ENCODE measurements at places on chromosomes 3 and 15.

- DNase-seq: peak; percentile 86
Observed at GRCh38 chr3:167380004-167380689, at the start of gene ZBBX. TSS of gene ZBBX (minus strand) at chr3:167380297. CDS start at chr3:167372901, 7,396 bp downstream.

- DNase-seq: no peak
Observed at GRCh38 chr3:106962993-106963392, 414.2 kb upstream of the CCDC54 start.

DNA sequence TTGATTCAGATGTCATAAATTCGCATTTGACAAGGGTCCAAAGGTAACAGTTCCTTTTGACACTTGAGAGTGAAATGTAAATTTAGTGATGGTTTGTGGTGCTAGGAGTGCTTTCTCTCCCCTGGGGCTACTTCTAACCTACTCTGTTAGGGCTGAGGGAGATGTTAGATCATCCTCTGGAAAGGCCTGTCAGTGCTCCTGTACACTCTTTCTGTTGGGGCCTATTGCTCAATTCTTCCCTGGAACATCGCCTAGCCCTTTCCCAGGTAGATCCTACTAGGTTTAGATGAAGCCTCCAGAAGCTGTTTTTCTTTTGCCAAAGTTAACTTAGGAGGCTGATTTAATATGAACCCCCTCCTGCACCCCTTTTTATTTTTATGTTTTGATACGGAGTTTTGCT lies 1.4 kb downstream of the PCCB start:
- DNase-seq: no peak

- DNase-seq: no peak
Observed at GRCh38 chr15:78347586-78348543, 7.7 kb downstream of the CRABP1 start.

DNA sequence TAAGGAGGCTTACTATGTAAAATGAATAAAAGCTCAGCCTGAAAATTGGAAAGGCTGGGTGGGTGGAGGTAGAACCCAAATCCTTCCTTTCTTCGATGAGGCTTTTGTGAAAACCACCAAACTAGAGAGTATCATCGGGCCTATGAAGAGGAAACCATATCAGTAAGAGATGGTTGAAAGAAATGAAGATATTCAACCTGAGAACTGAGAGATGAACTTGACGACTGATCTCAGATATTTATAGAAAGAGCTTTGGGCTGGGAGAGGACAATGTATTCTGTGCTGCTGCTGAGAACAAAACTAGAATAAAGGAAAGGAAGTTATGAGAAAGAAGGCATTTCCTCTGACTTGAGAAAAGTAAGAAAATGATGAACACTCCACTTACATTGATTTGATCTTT lies 236.6 kb downstream of the KCNH8 start:
- DNase-seq: peak; percentile 14

- no peak for DNase-seq
Observed at GRCh38 chr3:195873971-195874370, 34.4 kb downstream of the TNK2 start.

- DNase-seq: no peak
Observed at GRCh38 chr15:87492321-87492720, 764.2 kb downstream of the NTRK3 start.

DNA sequence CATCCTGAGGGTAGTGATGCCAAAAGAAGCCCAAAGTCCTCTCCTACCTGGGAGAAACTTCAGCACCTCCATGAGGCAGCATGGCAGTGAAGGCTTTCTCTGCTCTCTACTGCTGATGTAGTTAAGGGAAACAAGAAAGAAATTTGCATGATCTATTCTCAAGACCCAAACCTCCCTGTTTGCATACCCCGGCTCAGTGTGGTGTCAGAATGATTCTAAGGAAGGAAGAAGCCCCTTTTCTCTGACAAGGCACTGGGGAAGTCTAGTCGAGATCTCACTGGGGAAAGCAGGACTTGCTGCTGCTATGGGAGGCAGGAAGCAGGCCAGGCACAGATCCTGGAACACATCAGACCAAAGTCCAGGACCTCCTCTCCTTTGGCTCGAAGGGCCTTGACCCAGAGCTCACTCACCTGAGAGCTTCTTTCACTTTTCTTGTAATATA lies 89.4 kb upstream of the ICE2 start:
- peak; percentile 92 for DNase-seq

- no peak for DNase-seq
Observed at GRCh38 chr3:50687127-50687751, 12.5 kb downstream of the DOCK3 start.

DNA sequence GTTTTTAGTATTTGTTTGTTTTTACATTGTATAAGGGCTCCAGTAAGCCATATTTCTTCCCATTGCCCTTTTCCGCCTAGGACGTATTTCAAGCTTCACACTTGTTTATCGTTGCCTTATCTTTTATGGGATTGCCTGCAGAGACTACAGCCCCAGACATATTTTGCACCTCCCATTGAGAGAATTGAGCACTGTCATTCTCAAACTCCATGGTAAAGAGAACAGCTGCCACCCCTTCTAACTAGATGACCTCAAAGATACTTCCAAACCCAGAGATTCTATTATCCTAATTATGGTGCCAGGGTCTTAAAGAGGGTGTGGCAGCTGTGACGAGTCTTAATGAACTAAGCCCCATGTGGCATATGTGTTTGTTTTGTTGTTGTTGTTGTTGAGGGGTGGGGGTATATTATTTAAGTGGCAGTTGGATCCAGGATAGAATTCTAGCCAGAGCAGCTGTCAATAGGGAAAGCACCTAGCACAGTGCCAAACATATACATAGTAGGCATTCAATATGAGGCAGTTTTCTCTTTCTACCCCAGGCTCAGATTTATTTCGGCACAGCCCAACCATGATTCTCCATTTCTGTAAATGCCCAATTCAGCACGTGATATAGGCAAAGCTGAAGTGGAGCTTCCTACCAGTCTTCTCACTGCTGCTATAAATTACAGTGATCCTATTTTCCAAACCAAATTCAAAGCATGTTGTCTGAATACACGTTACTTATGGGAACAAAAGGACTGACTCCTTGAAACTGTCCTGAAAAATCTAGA lies 932 bp upstream of the TP53BP1 start:
- DNase-seq: no peak

GRCh38 chr3:14950274-14950673 lies 2.9 kb downstream of the NR2C2 start:
- DNase-seq: no peak

DNA sequence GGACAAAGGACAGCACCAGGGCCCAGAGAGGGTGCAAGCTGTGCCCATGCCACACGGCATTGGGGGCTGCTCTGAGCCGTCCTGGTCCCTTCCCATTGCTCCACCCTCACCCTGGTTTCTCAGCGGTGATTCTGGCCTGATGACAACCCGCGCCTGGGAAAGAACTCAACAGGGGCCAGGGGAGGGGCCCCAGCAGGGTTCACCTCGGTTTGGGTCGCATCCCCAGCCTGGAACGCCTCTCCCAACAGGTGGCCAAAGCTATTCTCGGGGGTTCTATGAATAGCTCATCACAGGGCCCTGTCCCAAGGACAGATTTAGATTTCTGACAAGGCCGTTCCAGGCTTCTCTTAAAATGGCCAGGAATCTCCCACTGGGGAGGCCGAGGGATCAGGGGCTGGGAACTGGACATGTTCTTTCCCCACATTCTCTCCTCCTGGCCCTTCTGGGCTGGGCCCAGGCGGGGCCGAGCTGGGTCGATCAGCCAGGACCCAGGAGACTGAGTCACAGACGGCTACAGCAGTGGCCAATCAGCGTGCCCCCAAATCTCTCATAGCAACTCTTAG lies 17.9 kb downstream of the GRIP2 start:
- no peak for DNase-seq

DNA sequence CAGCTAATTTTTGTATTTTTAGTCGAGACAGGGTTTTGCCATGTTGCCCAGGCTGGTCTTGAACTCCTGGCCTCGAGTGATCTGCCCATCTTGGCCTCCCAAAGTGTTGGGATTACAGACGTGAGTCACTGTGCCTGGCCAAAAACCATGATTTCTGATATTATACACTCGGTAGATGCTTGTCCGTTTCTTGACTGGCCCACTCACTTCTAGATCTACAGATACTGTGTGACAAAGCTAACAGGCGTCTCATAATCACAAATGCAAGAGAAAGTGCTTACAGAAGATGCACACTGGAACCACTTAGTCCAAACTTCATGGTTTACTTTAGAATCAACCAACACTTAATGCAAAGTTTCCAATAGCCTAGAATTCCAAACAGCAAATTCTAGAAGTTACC lies 8.4 kb downstream of the PROK2 start:
- DNase-seq: no peak

DNA sequence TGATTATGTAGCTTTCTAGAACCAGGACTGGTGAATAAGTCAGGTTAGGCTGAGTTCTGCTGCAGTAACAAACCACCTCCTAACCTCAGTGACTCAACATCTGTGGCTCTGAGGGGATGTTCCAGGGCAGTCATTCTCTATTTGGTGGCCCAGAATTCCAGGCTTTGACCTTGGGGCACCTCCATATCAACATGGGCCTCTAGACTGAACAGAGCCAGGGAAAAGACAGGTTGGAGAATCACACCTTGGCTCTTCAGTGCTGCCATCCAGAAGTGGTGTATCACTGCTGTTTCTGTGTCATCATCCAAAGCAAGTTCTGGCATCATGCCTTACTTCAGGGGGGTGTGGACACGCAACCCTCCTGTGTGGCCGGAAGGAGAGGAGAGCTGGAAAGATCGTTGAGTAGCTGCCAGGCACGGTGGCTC lies 15.3 kb downstream of the ZBTB47 start:
- no peak for DNase-seq

GRCh38 chr3:41972802-41973201 lies 10.9 kb upstream of the ULK4 start:
- no peak for DNase-seq

- DNase-seq: peak; percentile 83
Observed at GRCh38 chr15:82530606-82531379, 9.5 kb downstream of the RPS17 start.

- peak; percentile 57 for DNase-seq
Observed at GRCh38 chr3:32391643-32392535, at the start of gene CMTM7. TSS of gene CMTM7 (plus strand) at chr3:32391853. CDS start at chr3:32391907, 54 bp downstream.

GRCh38 chr3:157077565-157077991 lies 82.4 kb downstream of the CCNL1 start:
- DNase-seq: no peak

DNA sequence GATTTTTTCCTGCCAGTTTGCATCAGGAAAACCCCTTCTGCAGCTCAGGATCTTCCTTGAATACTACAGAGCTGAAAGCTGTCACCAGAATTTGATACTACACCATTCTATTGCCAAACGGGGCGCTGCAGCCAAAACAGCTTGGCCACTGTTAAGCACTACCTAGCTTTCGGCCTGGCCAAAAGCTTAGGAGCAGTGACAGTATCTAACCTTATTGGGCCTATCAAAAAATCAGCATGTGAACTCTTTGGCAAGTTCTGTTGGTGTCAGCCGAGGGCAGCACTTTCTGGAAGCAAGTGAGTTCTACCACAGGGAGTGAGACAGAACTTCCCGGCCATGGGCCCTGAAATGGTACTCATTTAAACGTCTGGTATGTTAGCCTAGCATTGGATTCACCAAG lies 16.1 kb upstream of the GYG1 start:
- no peak for DNase-seq

GRCh38 chr15:70219256-70219895 lies 121.7 kb upstream of the TLE3 start:
- no peak for DNase-seq

- DNase-seq: no peak
Observed at GRCh38 chr15:58513726-58514336, 82.0 kb downstream of the LIPC start.

GRCh38 chr3:52243791-52244628 lies 1.5 kb upstream of the PPM1M start:
- peak; percentile 89 for DNase-seq

- DNase-seq: peak; percentile 86
Observed at GRCh38 chr15:90184786-90185704, 16.1 kb upstream of the SEMA4B start.

- DNase-seq: no peak
Observed at GRCh38 chr15:57883701-57884100, 177.2 kb downstream of the POLR2M start.

- no peak for DNase-seq
Observed at GRCh38 chr3:144744473-144744872, 772.9 kb downstream of the DIPK2A start.

DNA sequence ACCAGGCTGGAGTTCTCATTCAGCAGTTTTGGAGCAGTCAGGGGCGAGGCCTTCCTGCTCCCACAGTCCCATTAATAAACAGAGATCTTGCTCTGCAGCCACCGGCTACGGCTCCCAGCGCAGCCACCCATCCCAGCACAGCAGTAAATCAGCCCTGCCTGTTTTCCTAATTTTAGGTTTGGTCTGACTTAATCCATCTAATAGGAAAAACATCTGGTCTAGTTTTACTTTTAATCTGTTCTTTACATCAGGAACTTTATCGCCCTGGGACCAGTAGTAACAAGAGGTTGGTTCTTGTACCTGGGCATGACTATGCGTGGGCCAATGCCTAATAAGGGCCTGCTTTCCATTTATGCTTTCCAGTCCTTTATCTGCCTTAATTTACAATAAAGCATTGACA lies 264.0 kb upstream of the DPH6 start:
- DNase-seq: no peak

- peak; percentile 37 for DNase-seq
Observed at GRCh38 chr3:179953993-179954870, 82.5 kb downstream of the PEX5L start.

DNA sequence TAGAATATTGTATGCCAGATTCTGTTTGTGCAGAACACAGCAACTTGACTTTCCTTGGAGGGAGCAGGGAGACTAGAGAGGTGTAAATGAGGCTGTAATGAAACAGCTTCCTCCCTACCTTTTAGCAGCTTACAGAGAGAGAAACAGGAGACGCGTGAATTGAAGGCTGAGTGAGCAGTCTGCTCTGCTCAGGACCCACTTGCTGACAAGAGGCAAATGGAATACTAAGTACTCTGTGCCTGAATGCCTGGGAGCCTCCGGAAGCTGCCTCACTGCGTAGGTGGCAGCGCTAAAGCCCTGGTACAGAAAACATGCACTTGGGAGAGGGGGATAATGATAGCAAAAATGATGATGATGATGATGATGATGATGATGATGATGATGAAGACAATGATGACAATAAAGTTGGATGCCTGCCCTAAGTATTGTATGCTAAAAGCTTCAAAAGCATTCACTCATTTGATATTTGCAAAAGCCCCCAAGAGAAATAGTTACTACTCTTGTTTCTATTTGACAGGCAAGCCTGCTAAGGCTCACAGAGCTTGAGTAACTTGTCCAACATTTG lies 548.9 kb downstream of the NTRK3 start:
- no peak for DNase-seq

- peak; percentile 48 for DNase-seq
Observed at GRCh38 chr15:56369234-56369633, 4.0 kb downstream of the TEX9 start.

GRCh38 chr15:67708500-67708899 lies 116.8 kb upstream of the SKOR1 start:
- no peak for DNase-seq

Measured in GM12865 (cell line).